NCI-H187 treated with DMSO at 0.1 percent for 48 hours (cell line): ENCODE measurements at places on chromosomes 3 and 15.

DNA sequence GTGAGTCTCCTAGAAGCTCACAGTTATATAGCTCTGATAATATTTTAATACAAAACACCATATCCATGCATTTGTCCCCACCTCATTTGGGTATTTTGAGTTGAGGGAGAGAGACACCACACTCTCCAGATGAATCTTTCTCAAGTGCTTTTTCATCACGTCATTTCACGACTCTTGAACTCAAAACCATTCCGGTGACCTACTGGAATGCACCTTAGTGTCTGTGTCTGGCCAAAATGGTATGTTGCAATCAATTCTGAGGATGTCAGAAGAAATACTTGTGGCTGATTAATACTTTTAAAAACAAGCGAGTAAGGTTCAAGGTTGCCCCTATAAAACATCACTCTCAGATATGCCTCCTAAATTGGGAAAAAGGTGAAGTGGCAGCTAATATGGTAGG is 352.6 kb upstream of the ICE2 start:
- no peak for DNase-seq

- DNase-seq: no peak
Observed at GRCh38 chr3:9867106-9867505, 12.9 kb downstream of the CIDEC start.

GRCh38 chr3:27632431-27633223 is 89.5 kb downstream of the EOMES start:
- DNase-seq: no peak

- DNase-seq: no peak
Observed at GRCh38 chr3:134917631-134918030, 122.6 kb downstream of the EPHB1 start.

DNA sequence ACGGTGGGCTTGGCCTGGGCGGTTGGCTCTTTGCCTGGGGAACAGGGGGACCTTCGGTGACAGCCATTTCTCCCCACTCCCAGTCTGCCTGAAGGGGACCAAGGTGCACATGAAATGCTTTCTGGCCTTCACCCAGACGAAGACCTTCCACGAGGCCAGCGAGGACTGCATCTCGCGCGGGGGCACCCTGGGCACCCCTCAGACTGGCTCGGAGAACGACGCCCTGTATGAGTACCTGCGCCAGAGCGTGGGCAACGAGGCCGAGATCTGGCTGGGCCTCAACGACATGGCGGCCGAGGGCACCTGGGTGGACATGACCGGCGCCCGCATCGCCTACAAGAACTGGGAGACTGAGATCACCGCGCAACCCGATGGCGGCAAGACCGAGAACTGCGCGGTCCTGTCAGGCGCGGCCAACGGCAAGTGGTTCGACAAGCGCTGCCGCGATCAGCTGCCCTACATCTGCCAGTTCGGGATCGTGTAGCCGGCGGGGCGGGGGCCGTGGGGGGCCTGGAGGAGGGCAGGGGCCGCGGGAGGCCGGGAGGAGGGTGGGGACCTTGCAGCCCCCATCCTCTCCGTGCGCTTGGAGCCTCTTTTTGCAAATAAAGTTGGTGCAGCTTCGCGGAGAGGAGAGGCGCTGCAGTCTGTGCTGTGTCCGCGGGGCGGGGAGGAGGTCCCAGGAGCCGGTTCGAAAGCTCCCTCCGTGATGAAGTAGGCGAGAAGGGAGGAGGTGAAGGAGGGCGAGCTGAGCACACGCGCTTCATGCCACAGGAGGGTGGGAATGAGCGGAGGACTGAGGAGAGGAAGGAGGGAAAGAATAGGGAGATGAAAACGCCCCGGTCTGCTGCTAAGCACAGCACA is 9.6 kb downstream of the CLEC3B start:
- DNase-seq: no peak
